ENCODE measurements at places on chromosomes 7 and 10. TPM values are rescaled to one million over a fixed set of nuclear protein-coding genes. Genes with fewer than 3 reads are reported as not detected.

Gene CDH23
- total RNA-seq = under 0.01 TPM

Gene ASB10
- not detected for total RNA-seq

Gene CCDC3
- 0.29 TPM for total RNA-seq

Gene METTL27
- 8.7 TPM for total RNA-seq

Gene DNAJC30
- 2.9 TPM for total RNA-seq

Gene CPED1
- total RNA-seq = 37.4 TPM

DNA sequence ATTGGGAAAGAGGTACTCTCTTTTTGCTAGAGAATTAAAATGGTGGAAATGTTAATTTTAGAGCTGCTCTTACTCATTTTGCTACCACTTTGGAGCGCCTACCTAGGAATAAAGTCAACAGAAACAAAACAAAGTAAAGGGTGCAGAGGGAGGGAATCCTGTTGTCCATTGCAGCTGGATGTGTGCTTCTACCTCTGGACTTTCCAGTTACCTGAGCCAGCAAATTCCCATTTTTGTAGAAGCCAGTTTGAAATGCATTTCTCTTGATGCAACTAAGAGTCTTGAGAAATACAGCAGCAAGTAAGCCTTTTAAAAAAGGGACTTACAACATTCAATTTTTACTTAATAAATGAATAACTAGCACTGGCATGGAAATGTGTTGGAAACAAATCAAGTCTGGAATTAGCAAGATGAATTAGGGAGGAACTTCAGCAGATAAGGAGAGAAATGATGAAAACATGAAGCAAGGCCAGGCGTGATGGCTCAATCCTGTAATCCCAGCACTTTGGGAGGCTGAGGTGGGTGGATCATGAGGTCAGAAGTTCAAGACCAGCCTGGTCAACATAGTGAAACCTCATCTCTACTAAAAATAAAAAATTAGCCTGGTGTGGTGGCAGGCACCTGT, 113.5 kb upstream of the CTTNBP2 start:
- no peak for DNase-seq

DNA sequence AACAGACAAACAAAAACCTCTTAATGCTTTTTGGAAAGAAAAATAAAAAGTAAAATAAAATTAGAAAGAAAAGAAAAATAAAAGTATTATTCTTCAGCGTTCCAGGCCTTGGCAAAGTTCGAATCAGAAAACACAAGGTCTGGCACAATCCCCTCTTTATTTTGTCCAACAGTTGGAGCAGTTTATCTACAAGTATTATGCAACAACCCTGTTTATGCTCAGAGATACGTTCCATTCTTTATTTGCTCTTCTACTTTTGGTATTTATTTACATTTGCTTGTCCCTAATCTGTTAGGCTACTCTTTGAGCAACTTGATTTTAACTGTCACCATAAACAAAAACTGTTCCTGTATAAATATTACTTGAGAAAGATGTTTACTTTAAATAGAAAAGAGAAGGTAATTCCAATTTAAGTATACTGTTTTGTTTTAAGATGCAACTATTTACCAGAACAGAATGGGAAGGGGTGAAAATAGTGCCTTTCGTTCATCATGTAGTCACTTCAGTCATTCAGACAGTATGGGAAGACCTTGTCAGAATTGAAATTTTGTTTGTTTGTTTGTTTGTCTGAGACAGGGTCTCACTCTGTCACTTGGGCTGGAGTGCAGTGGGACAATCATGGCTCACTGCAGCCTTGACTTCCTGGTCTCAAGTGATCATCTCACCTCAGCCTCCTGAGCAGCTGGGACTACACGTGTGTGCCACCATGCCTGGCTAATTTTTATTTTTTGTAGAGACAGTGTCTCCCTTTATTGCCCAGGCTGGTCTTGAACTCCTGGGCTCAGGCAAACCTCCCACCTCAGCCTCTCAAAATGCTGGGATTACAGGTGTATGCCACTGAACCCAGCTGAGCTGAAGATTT, 5.7 kb downstream of the PDK4 start:
- DNase-seq = no peak

DNA sequence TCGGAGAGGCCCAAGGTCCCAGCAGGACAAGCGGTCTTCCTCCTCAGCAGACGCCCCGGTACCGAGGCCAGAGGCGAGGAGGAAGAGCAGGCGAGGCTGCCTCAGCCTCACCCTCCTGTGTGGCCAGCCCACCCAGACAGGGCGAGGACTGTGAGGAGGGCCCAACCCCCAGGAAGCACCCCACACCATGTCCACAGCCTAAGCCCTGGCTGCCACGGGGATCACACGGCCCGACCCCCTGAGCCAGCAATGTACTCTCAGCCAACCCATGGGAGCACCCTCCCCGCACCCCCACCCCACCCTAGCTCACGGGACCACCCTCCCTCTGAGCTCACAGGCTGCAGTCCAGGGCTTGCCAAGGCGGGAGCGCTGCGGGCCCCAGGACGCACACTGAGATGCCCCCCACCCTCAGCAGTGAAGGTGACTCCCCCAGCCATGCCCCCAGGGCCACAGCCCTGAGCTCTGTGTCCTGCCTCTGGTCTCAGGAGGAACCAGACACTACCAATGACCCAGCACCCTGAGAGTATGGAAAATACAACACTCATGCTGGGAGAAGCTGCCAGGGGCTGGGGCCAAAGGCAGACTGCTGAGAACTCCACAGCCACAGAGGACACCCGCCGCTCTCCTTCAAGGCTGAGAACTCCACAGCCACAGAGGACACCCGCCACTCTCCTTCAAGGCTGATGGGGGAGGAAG, 93.6 kb downstream of the MAD1L1 start:
- no peak for DNase-seq

GRCh38 chr10:93030409-93030808, 30.2 kb upstream of the CYP26C1 start:
- no peak for DNase-seq

DNA sequence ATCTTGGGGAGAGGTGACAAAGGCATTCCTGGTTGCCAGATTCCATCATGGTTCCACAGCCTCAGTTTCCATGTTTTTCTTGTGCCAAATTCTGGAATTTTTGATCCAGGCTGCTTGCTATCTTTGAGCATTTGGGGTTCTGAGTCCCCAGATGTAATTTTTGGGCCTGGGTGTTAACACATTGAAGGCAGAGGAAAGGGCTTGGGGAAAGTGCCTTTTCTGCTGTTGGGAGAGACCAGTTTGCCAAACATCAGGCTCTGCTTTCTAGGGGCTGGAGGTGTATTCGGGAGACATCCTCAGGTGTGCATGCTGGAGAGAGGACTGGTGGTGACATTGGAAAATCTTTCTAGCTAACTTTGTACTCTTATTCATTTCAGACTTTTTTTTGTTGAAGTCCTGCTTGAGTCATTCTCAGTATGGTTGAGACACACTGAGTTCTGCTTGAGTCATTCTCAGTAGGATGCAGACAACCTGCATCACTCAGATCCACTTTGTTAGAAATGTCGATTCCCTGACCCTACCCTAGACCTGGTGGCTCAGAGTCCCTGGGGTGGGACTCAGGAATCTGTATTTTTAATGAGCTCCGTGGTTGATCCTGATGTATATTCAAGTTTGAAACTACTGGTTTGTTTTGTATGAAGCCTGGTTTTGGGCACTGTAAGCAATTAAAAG, 101.0 kb downstream of the LRMDA start:
- DNase-seq = peak; percentile 79

GRCh38 chr7:95531605-95532219, 46.0 kb downstream of the ASB4 start:
- DNase-seq = no peak

GRCh38 chr10:111551001-111551400, 474.2 kb downstream of the ADRA2A start:
- DNase-seq = peak; percentile 9

DNA sequence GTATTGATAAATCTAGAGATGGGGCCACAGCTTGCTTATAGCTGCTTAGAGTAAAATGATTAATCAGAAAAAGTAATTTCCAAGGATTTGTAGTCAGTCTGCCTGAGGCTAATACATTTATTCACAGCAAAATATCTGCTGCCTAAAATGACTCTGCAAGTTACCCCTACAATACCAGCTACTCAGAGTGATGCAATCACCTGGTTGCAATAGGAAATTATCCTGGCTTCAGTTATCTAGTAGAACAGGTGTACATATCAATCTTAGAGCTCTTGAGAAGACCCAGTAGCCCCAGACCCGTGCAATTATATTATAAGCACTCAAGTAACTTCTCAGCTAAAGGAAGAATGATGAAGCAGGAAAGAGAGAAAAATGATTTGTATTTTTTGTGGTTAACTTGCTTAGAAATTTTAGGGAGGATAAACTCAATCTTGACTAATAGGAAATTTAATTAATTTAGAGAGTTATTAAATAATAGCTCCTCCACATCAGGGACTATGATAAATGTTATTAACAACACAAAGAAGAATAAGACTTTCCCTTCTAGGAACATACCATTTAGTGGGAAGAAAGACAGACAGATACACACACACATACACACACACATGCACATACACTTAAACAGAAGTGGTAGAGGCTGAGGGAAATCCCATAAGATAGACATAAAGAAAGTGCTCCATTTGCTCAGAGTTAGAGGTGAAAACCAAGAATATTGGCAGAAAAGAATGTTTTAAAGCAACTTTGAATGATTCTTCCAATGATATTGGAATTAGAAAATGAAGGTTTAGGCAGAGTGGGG, 140.4 kb upstream of the PRSS1 start:
- DNase-seq = no peak

Data from osteoblast (primary cell).